ENCODE measurements at places on chromosomes 7 and 10. TPM values are rescaled to one million over a fixed set of nuclear protein-coding genes. Genes with fewer than 3 reads are reported as not detected.

ABCB1 gene
- total RNA-seq: 0.77 TPM

CAV1 gene
- 174 TPM for total RNA-seq

LIPF gene
- total RNA-seq: not detected

STEAP1B gene
- total RNA-seq: 10.3 TPM

KCP gene
- 0.50 TPM for total RNA-seq

HTR5A gene
- not detected for total RNA-seq
